Activated T-cell treated with anti-CD3 and anti-CD28 coated beads, Interleukin-2, amount 50 U/mL, for 24 hours (primary cell): ENCODE measurements at places on chromosomes 3 and 15.

GRCh38 chr3:119324899-119325298 lies 30.7 kb downstream of the ARHGAP31 start:
- no peak overlapping the region for H3K4me3 ChIP-seq
- no peak for DNase-seq
- H3K27me3 ChIP-seq = no peaks in the 10 kb centered on the region
- peaks cover 52% of the 10 kb centered on the region for H3K4me1 ChIP-seq
- H3K27ac ChIP-seq = peak overlapping the region; percentile 96

DNA sequence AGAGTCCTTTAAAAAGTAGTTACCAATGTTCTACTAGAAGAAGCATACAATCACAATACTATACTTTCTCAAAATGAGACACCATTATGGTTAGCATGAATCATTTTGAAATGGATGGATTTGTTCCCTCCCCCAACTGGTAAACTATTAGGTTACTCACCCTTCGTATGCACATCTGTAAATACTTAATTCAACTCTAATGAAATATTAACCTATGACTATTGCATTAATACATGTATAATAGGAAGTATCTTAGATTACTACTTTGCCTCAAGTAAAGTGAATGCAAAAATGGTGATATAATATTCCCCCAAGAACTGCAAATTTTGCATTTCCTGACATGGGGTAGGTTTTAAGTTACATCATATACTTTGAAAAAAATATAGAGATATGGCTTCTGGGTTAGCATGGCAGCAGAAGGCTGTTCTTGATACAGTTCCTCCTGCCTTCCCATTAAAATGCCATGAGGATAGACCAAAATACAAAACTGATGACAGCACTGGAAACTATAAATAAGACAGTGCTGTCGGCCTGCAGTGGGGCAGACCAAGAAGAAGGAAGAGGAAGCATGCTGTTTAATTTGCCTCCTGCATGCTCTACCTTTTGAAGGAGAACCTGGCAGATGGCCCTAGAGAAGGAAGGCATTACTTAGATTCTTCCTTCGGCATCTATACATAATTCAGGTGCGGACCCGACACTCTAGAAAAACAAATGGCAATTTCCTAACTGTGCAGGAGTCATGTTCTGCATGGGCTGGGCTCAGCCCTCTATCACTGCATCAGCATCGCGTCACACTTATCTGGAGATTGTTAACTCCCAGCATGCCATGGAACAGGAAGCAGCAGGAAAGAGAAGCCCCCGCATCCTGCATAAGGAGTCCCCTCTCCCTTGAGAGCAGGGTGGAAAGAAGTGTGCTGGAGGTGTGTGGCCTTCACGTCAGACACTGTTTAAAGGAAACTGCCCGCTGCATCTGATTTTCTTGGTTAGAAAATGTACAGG lies 41.8 kb upstream of the NEO1 start:
- H3K36me3 ChIP-seq = no peaks in the 10 kb centered on the region
- H3K4me3 ChIP-seq = no peak overlapping the region
- no peaks in the 10 kb centered on the region for H3K4me1 ChIP-seq
- H3K27ac ChIP-seq = no peak overlapping the region

GRCh38 chr3:114872588-114872987 lies 274.5 kb downstream of the ZBTB20 start:
- peaks cover 2% of the 10 kb centered on the region for H3K36me3 ChIP-seq
- H3K27me3 ChIP-seq = no peaks in the 10 kb centered on the region
- DNase-seq = no peak
- no peaks in the 10 kb centered on the region for H3K4me1 ChIP-seq
- no peak overlapping the region for H3K27ac ChIP-seq

GRCh38 chr3:52036222-52036694 lies 20.1 kb downstream of the DUSP7 start:
- H3K36me3 ChIP-seq = no peaks in the 10 kb centered on the region
- no peak for DNase-seq
- H3K4me3 ChIP-seq = no peak overlapping the region
- H3K27me3 ChIP-seq = no peaks in the 10 kb centered on the region
- no peaks in the 10 kb centered on the region for H3K4me1 ChIP-seq

DNA sequence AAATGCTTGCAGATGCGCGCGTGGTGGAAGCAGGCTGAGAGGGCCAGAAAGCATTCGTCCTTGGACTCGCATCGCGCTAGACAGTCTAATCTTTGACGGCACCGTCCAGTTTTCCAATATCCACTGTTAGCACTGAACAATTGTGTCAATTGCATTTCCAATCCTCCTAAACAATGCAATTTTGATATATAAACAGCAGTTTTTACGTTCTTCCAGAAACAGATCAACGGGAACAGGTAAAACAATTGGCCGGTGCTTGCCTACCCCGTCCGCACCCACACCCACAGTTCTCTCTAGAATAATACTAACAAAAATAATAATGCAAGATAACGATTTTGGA lies 17.2 kb downstream of the CPN2 start:
- H3K27ac ChIP-seq = no peak overlapping the region
- H3K27me3 ChIP-seq = peaks cover 49% of the 10 kb centered on the region
- no peaks in the 10 kb centered on the region for H3K36me3 ChIP-seq
- H3K4me3 ChIP-seq = peak overlapping the region; percentile 73
- no peak for DNase-seq
- peaks cover 9% of the 10 kb centered on the region for H3K4me1 ChIP-seq

DNA sequence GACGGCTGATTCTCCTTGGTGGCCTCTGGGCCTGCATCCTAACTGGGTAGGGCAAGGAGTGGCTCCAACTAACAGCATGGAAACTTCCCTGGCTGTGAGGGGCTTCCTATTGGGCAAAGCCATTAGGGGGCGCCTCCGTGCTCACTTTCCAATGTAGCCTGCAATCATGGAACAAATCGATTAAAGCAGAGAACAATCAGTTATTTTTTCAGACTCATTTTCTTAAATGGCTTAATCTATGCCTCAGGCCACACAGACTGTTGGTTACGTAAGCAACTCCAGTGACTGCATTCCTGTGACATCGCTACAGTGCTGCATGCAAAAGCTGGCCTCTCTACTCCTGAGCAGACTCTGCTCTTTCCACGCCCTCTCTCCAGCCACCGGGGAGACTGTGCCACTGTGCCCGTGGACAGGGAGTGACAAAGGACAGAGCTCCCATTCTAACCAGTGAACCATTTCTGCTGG lies 278.9 kb downstream of the KLF13 start:
- H3K4me1 ChIP-seq = no peaks in the 10 kb centered on the region
- H3K36me3 ChIP-seq = no peaks in the 10 kb centered on the region
- H3K4me3 ChIP-seq = no peak overlapping the region
- H3K27me3 ChIP-seq = peaks cover 46% of the 10 kb centered on the region
- DNase-seq = no peak
- H3K27ac ChIP-seq = no peak overlapping the region

GRCh38 chr3:100068826-100069225 lies 45.5 kb downstream of the FILIP1L start:
- H3K36me3 ChIP-seq = peaks cover 2% of the 10 kb centered on the region
- no peaks in the 10 kb centered on the region for H3K27me3 ChIP-seq

- H3K36me3 ChIP-seq = no peaks in the 10 kb centered on the region
- peak overlapping the region; percentile 35 for H3K4me3 ChIP-seq
- DNase-seq = no peak
- H3K27ac ChIP-seq = peak overlapping the region; percentile 71
Measured at GRCh38 chr15:58981808-58982475, 5.5 kb upstream of the RNF111 start.

- no peaks in the 10 kb centered on the region for H3K4me1 ChIP-seq
- H3K27ac ChIP-seq = no peak overlapping the region
- H3K4me3 ChIP-seq = no peak overlapping the region
- no peaks in the 10 kb centered on the region for H3K36me3 ChIP-seq
- no peak for DNase-seq
Measured at GRCh38 chr3:75001330-75001729, 386.9 kb upstream of the CNTN3 start.

- H3K4me3 ChIP-seq = no peak overlapping the region
- H3K27ac ChIP-seq = no peak overlapping the region
- DNase-seq = no peak
- no peaks in the 10 kb centered on the region for H3K36me3 ChIP-seq
- peaks cover 5% of the 10 kb centered on the region for H3K4me1 ChIP-seq
Measured at GRCh38 chr15:90322538-90322937, 29.5 kb upstream of the ZNF774 start.

DNA sequence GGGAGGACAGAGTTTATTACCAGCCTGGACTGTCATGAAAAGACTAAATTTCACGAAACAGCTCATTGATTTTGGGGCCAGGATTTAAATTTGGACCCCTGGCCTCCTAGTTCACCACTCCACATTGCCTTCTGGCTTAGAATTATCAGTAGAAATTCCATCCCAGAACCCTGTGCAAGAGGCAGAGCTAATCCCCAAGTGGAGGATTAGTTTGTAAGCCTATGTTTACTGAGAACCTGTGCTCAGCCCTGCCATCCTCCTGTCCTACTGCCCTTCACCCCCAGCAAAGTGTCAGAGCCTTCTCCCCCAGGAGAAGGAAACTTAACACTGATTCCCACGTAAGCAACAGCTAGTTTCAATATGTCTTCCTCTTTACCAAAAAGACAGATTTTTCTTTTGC lies 99.4 kb downstream of the SST start:
- no peak overlapping the region for H3K4me3 ChIP-seq
- H3K27ac ChIP-seq = no peak overlapping the region

GRCh38 chr3:35594739-35595138 lies 44.6 kb upstream of the ARPP21 start:
- H3K27me3 ChIP-seq = no peaks in the 10 kb centered on the region
- no peak for DNase-seq
- H3K4me1 ChIP-seq = no peaks in the 10 kb centered on the region
- H3K4me3 ChIP-seq = no peak overlapping the region
- no peaks in the 10 kb centered on the region for H3K36me3 ChIP-seq
- H3K27ac ChIP-seq = no peak overlapping the region

DNA sequence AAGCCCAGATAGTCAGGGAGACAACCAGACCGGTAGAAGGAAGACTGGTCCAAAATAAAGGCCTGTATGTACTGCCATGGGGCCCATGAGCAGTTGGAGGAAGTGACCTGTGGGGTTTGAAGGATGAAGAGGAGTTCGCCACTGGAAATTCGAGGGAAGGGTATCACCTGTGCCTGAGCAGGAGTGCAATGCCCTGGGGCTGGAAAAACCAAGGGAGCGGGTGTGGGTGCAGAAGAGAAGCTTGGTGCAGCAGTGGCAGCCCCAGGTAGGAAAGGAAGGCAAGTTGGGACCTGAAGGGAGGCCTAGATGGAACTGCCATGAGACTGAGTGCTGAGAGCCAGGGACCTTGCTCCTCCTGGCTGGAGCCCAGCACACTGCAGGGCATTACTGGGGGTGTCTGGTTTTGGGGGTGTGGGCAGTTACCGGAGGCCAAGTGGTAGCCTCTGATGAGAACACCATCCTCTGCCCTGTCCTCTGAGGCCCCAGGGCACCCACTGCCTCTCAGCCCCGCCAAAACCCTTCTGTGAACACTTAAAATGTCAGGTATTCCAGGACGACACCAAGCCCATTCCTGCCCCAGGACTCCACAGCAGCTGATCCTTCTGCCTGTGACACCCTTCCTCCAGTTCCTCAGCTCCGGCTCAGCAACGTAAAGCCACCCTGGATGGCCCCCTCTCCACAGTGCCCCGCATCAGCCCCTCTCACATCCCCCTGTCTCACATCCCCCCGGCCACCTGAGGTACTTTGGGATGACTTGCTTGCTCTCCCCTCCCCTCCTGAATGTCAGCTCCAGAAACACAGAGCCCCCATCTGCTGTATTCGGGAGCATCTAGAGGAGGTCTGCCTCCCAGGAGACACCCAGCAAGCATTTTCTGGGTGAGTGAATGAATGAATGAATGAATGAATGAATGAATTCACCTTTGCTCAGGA lies 42.9 kb downstream of the WNT7A start:
- H3K4me3 ChIP-seq = no peak overlapping the region
- no peak for DNase-seq
- H3K27me3 ChIP-seq = no peaks in the 10 kb centered on the region
- peaks cover 2% of the 10 kb centered on the region for H3K4me1 ChIP-seq
- H3K36me3 ChIP-seq = no peaks in the 10 kb centered on the region
- no peak overlapping the region for H3K27ac ChIP-seq

- no peaks in the 10 kb centered on the region for H3K4me1 ChIP-seq
- H3K36me3 ChIP-seq = peaks cover 14% of the 10 kb centered on the region
- no peak overlapping the region for H3K4me3 ChIP-seq
- no peak overlapping the region for H3K27ac ChIP-seq
- no peaks in the 10 kb centered on the region for H3K27me3 ChIP-seq
Measured at GRCh38 chr15:22933641-22934061, 46.5 kb downstream of the CYFIP1 start.

GRCh38 chr15:75483961-75484360 lies 32.5 kb upstream of the SIN3A start:
- peaks cover 42% of the 10 kb centered on the region for H3K36me3 ChIP-seq
- no peak overlapping the region for H3K27ac ChIP-seq
- no peak overlapping the region for H3K4me3 ChIP-seq
- no peaks in the 10 kb centered on the region for H3K27me3 ChIP-seq
- peaks cover 1% of the 10 kb centered on the region for H3K4me1 ChIP-seq

- H3K36me3 ChIP-seq = no peaks in the 10 kb centered on the region
- peaks cover 41% of the 10 kb centered on the region for H3K27me3 ChIP-seq
- H3K4me3 ChIP-seq = no peak overlapping the region
- H3K27ac ChIP-seq = no peak overlapping the region
- no peaks in the 10 kb centered on the region for H3K4me1 ChIP-seq
- no peak for DNase-seq
Measured at GRCh38 chr3:40605960-40606359, 81.2 kb downstream of the ZNF621 start.

- no peaks in the 10 kb centered on the region for H3K27me3 ChIP-seq
- no peaks in the 10 kb centered on the region for H3K36me3 ChIP-seq
- no peak overlapping the region for H3K4me3 ChIP-seq
Measured at GRCh38 chr3:77449459-77450350, 409.8 kb downstream of the ROBO2 start.

- DNase-seq = no peak
- H3K4me1 ChIP-seq = peaks cover 67% of the 10 kb centered on the region
- H3K4me3 ChIP-seq = peak overlapping the region; percentile 94
Measured at GRCh38 chr3:169966951-169967915, 626 bp downstream of the SEC62 start.

DNA sequence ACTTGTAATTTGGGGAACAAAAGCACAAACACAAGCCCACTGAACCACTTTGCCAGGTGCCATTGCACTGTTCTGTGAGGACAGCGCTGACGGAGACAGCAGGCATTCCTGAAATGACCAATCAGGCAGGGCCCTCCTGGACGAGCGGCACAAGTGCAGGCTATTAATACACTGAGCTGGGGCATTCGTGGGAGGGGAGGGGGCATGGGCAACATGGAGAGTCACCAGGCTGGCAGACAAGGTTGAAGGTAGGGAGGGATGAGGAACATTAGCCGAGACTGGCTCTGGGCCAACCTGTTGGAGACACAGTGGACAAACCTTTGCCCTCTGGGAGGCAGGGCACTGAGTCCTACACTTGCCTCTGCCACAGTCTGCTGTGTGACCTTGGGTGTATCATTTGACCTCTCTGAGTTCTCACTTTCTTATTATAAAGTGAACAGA lies 45.6 kb downstream of the NOX5 start:
- no peak overlapping the region for H3K4me3 ChIP-seq
- no peak for DNase-seq
- H3K27ac ChIP-seq = no peak overlapping the region
- H3K27me3 ChIP-seq = peaks cover 21% of the 10 kb centered on the region

DNA sequence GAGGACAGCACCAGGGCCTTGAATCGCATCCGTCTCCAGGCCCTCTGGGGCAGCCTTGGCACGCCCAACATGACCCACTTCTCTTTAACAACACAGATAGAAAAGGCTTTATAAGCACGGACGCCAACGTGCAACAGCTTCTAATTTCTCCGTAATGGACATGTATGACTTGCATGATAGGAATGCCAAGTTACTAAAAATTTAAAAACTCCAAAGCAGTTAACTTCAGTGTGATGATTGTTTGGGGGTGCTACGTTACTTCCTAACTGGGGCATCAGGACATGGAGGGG lies 30.9 kb upstream of the SNRPA1 start:
- no peak overlapping the region for H3K27ac ChIP-seq
- DNase-seq = no peak
- H3K27me3 ChIP-seq = peaks cover 14% of the 10 kb centered on the region
- H3K4me1 ChIP-seq = peaks cover 8% of the 10 kb centered on the region
- H3K36me3 ChIP-seq = no peaks in the 10 kb centered on the region
- H3K4me3 ChIP-seq = no peak overlapping the region
